ENCODE measurements at places on chromosomes 12 and 14.

DNA sequence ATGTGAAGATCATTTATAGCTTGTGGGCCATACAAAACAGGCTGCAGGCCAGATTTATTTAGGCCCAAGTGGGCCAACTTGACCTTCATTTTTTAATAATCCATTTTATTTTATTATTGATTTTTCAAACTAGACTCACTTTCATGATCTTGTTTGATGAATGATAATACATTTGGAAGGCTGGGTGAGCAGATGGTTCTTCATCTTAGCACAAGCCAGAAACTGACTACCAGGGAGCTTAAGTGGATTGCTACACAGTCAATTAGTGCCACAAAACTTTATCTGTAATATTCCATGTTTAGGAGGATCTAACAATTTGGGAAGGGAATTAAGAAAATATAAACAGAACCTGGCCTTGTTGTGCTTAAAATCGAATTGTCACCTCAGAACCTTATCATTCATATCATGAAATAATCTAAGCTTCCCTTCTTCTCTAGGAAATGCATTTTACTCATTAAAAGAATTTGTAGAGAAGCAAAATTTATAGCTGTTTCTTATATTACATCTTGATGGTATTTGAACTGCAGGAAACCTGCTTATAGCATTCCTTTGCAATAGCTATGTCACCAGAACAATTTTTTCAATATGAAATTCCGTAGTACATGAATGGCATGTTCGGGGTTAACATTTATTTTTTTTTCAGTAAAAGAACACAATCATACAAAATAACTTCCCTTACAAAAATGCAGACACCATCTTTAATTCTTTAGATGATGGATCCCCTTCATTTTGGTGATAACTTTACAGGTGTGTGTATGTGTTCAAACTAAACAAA, 62.0 kb upstream of the CSRP2 start:
- no peak for DNase-seq

- DNase-seq: no peak
Measured at GRCh38 chr12:120167529-120168095, 26.9 kb downstream of the GCN1 start.

GRCh38 chr12:115598871-115599811, 678.4 kb downstream of the MED13L start:
- no peak for DNase-seq

DNA sequence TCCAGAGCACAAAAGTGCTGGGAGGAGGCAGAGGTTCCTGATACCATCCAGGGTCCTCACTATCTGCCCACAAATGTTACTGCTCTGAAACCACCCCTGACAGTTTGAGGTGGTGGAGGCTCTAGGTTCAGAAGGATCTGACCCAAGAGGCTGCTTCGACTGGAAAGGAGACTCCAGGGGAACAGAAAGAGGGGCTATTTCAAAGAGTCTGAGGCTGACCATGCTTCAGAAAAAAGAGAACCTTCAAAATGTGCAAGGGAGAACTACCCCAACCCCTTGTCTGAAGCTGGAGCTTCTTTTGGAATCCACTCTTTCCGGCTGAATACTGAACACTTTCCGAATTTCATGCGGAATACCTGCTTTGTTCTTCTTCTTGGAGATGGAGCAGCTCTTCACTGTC, 41.8 kb downstream of the RBM19 start:
- DNase-seq: no peak

GRCh38 chr14:59711080-59711479, 134.5 kb upstream of the CCDC175 start:
- DNase-seq: no peak

- DNase-seq: no peak
Measured at GRCh38 chr12:132439333-132439904, 50.5 kb upstream of the FBRSL1 start.

GRCh38 chr12:20711846-20712245, 16.7 kb downstream of the SLCO1C1 start:
- no peak for DNase-seq

DNA sequence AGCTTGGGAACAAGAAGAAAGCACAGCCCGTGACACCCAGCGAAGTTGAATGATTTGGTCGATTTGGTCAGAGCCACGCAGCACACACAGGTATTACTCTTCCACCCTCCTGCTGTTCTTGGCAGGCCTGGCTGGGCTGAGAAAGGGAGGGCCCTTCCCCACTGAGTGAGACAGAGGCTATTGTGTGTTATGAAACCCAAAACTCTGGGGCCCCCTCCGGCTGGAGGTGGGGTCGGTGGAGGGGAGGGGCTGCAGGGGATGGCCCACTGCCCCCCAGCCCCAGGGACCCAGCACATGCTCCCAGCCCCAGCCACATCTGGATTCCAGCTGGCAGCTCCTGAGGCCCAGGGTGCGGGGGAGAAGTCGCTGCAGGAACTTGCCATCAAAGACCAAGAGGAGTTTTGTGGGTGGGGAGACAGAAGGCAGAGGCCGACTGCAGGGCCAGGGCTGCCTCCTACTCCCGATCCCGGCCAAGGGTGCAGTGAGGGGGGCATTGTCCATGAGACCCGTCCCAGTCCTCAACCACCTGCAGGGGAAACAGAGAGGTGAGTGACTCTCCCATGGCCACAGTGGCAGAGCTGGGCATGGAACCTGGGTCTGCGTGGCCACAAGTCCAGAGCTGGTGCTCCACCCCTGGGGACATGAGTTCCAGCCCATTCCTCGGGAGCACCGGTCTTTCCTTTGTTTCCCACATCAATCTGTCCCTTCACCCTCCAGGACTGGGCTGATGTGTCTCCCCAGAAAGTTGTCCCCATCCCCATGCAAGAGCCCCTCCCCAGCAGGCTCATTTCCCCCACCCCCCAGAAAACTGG, 8.7 kb downstream of the TMEM119 start:
- DNase-seq: peak; percentile 20

DNA sequence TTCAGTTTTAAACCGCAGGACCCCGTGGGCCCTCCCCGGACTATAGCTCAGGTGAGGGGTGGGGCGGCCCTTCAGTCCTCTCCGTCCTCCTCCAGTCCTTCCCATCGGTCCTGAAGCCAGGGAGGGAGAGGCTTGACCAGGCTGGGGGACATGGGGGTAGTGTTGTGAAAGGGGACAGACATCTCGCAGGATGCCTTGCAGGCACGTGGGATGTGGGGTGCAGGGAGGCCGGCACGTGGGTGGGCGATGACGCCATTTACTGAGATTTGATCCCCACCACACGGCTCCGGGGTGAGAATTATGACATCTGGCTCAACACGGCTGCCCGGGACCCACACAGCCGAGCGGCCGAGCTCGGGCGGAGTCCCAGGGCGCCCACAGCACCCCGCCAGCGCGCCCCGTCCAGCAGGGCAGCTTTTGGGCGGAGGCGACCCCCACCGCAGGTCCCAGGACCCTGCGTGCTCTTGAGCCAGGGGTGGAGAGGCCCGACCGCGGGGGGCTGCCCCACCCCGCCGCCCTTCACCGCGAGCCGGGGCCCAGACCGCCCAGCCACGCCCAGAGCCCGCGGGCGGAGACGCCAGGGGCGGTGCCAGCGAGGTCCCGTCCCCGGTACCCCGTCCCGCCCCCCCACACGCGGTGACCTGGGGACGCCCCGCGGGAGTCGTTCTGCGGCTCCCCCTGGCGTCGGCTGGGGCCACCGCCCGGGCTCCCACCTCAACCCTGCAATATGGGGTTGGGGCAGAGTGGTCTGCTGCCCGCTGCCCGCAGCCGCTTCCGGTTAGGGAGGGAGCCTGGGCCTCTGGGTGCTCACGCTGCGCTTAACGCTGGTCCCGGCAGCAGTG, 3.3 kb upstream of the EXOC3L4 start:
- DNase-seq: no peak

- no peak for DNase-seq
Measured at GRCh38 chr14:104953896-104954656, 24.1 kb downstream of the AHNAK2 start.

DNA sequence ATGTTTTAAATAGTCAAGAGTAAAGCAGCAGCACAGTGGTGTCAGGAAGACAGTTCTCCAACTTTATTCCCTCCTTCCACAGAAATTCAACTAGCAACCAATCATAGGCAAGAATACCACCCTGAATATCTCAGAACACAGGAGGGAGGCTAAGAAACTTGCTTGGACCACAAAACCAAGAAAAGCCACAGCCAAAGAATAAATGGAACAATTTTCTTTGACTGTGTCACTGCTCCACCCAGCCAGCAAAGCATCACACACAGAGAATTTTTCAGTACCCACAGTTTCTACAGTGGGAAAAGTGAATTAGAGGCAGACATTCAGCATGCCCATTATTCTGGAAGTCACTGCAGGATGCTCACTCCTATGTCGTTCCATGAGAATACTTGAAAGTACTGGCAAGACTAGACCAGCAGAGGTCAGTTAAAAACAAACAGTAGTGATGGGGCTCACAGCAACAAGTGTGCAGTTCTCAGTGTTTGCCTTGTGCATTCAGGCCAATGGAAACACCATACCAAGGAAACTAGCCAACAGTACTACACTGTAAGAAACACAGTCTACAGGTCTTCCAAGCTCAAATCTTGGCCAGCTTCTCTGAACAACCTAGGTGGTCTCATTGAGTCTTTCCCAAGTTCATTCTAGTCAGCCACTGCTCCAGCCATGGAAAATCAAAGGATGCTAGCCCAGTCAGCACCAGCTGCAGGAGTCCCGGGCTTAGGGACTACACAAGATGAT, 56.8 kb upstream of the FOXG1 start:
- no peak for DNase-seq

- DNase-seq: peak; percentile 57
Measured at GRCh38 chr12:64780531-64781279, 21.5 kb upstream of the GNS start.

GRCh38 chr12:49558526-49558925, 9.4 kb downstream of the MCRS1 start:
- no peak for DNase-seq

- DNase-seq: no peak
Measured at GRCh38 chr12:30782316-30783173, 27.8 kb upstream of the CAPRIN2 start.

GRCh38 chr14:99524804-99525698, 43.8 kb downstream of the CCNK start:
- peak; percentile 45 for DNase-seq

- DNase-seq: no peak
Measured at GRCh38 chr12:62737188-62737587, 197.8 kb downstream of the PPM1H start.

DNA sequence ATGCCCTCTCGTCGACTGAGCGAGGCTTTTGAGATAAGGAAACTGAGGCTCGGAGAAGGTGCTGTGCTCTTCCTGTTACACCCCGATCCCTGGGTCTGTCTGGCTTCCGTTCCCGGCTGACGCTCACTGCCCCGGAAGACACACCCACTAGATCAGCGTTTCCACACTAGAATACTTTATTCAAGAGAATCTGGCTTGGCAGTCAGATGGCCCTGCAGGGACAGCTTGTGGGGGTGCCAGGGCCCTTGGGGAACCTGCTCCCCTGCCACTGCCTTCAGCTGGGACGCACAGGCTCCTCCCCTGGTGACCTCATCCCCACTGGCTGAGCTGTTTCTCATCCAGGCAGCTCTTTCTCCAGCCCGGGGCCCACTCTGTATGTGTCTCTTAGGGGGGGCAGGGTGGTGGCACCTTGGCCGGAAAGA, 13.7 kb downstream of the PGF start:
- peak; percentile 35 for DNase-seq

- no peak for DNase-seq
Measured at GRCh38 chr12:81081726-81082125, 3.8 kb downstream of the ACSS3 start.

DNA sequence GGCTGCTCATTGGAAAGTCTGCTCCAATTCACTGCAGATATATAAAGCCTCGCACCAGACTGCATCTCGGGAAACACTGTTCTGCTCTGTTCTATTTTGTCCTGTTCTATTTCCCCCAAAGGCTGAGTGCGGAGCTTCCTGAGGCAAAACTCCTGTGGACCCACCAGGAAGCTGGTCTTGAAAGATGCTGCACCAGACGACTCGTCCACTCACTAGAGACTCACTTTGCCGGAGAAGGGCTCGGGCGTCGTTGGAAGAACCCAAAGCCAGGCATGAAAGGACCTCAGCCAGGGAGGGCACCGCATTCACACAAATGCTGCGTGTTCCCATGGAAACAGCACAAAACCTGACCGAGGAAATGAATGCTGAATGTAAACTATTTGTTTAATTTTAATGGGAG, 331.2 kb upstream of the SFSWAP start:
- no peak for DNase-seq

DNA sequence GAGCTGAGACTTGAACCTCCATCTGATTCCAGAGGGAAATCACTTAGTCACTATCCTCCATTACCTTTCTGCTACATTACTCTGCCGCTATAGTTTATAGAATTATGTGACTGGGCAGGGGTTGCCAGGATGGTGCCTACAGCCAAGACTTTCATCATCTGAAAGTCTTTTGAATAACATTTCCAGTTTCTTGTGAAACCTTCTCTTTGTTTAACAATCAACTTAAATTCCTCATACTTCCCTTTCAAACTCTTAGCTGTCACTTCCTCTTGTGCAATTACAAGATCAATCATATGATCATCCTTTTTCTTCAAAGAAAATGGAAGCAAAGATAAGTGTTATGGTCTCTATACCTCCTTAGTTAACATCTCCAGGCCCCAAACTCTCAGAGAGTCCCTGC, 25.4 kb upstream of the PELI2 start:
- DNase-seq: peak; percentile 47

- DNase-seq: peak; percentile 95
Measured at GRCh38 chr14:53011053-53011462, 60.2 kb upstream of the FERMT2 start.

DNA sequence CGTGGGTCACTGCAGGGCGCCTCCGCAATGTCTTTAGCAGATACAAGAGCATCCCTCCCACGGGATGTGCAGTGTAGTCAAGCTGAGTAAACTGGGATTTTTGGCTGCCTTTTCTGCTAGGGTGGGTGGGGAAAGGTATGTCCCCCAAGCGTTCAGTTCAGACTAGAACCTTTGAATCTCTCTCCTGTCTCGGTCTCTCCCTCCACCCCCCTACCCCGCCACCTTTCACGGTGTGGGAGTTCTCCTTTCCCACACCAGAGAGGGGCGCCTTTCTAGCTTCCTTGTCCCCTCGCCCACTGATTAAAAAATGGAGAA, 525 bp upstream of the FAR2 start:
- DNase-seq: no peak
